ENCODE measurements at places on chromosomes 13 and 19. TPM values are rescaled to one million over a fixed set of nuclear protein-coding genes. Genes with fewer than 3 reads are reported as not detected.

DNA sequence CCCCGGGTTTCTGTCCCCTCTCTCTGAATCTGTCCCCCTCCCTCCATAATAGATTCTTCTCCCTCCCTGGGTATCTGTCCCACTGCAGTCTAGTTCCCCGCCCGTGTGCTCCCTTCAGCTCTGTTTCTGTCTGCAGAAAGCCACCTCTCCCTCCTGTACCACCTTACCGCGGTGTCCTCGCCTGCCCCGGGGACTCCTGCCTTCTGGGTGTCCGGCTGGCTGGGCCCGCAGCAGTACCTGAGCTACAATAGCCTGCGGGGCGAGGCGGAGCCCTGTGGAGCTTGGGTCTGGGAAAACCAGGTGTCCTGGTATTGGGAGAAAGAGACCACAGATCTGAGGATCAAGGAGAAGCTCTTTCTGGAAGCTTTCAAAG lies 1.3 kb downstream of the FCGRT start:
- peak overlapping the region; percentile 71 for H3K27ac ChIP-seq
- no peak for DNase-seq
- peaks cover 16% of the 10 kb centered on the region for H3K4me1 ChIP-seq
- no peaks in the 10 kb centered on the region for H3K36me3 ChIP-seq

DNA sequence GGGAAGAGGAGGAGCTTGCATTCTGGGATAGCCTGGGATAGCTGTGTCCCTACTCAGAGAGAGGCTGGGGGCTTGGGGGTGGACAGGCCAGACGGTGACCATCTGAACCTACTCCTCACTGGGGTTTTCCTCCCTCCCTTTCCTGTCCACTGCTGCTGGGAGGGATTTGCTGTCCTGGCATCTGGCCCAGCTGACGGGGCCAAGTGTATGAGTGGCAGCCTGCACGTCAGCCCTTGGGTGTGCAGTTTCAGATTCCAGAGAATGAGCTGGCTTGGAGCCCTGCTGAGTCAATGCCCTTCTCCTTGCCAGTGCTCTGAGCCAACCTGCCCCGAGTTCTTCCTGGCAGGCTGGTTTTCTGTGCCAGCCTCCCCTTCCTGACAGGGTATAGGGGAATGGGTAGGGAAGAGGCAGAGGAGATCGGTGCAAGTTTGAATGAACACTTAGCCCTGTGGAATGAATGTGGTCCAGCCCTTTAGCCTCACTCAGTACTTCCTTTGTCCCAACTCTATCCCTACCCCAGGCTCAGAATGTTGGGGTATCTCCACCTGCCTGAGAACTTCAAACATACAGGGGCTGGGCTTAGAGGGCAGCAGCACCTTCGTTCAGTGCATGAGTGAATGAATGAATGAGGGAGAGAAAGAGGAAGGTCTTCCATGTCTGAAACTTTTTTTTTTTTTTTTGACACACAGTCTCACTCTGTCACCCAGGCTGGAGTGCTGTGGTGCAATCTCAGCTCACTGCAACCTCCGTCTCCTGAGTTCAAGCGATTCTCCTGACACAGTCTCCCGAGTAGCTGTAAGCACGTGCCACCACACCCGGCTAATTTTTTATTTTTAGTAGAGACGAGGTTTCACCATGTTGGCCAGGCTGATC lies 1.8 kb upstream of the ANGPTL4 start:
- peak overlapping the region; percentile 77 for H3K27ac ChIP-seq
- H3K36me3 ChIP-seq = no peaks in the 10 kb centered on the region
- H3K4me1 ChIP-seq = peaks cover 32% of the 10 kb centered on the region
- peak overlapping the region; percentile 69 for H3K4me3 ChIP-seq
- peak; percentile 98 for DNase-seq

The KLHL1 gene
- total RNA-seq = not detected

- DNase-seq = peak; percentile 30
- H3K27ac ChIP-seq = peak overlapping the region; percentile 73
- peak overlapping the region; percentile 44 for H3K4me3 ChIP-seq
- H3K36me3 ChIP-seq = no peaks in the 10 kb centered on the region
Measured at GRCh38 chr13:40476175-40476958, 190.1 kb downstream of the FOXO1 start.

GRCh38 chr13:44710576-44710975 lies 134.4 kb upstream of the TSC22D1 start:
- peaks cover 23% of the 10 kb centered on the region for H3K36me3 ChIP-seq
- peak overlapping the region; percentile 62 for H3K4me3 ChIP-seq
- peak; percentile 77 for DNase-seq
- peaks cover 45% of the 10 kb centered on the region for H3K4me1 ChIP-seq
- no peaks in the 10 kb centered on the region for H3K27me3 ChIP-seq

The LYPD3 gene
- not detected for total RNA-seq

The PRRG2 gene
- total RNA-seq = 0.21 TPM

DNA sequence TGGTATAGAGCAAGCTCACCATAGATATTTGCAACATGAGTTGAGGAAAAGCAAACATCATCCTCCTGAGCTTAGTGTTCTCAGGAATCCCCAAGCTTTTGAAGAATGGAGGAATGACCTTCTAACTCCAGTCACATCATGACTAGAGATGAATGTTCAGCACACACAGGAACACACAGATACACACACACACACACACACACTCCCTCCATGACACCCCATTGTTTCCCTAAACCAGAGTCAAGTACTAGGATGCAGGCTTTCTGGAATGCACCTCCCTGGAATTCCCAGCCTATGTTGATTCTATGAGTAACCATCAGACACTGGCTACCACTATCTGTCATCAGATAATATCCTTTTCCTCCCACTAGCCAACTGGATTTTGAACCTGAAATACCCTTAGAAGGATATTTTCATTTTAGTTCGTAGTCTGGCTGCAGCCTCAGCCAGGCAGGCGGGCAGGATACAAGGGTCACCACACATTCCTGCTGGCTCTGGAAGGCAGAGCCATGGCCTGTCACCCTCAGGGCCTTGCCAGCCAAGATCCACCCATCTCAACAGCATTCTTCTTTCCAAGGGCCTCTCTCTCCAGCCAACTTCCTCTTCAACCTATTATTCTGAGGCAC lies 162.4 kb downstream of the FOXO1 start:
- peak overlapping the region; percentile 29 for H3K27ac ChIP-seq
- H3K27me3 ChIP-seq = peaks cover 5% of the 10 kb centered on the region
- H3K4me3 ChIP-seq = peak overlapping the region; percentile 13
- peaks cover 21% of the 10 kb centered on the region for H3K4me1 ChIP-seq

The JSRP1 gene
- total RNA-seq = 0.73 TPM

GRCh38 chr19:47713046-47714021 lies at the start of gene EHD2:
TSS of gene EHD2 (plus strand) at chr19:47713422. CDS start at chr19:47716613, 3,191 bp downstream.
- peak; percentile 60 for DNase-seq
- peaks cover 39% of the 10 kb centered on the region for H3K4me1 ChIP-seq
- H3K27ac ChIP-seq = peak within 1 kb of the TSS; percentile 77
- H3K4me3 ChIP-seq = peak within 1 kb of the TSS; percentile 93
- H3K27me3 ChIP-seq = no peaks in the 10 kb centered on the region

DNA sequence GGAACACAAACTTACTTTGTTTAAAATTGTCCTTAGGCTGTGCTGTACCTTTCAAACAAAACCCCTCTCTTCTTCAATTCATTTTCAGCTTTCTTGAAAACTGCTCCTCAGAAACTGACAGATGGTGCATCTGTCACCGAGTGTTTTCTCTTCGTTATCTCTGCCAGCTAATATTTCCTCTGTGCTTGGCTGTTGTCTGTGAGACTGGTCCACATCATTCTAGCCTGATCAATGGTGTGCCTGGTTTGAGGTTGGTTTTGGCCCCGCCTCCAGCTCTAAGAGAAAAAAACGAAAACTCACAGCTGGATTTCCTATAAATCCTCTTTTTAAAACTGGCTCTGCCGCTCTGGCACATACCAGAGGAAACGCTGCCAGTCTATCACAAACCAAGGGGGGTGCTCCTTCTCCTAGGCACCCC lies 79.7 kb downstream of the STARD13 start:
- no peak overlapping the region for H3K4me3 ChIP-seq
- peaks cover 76% of the 10 kb centered on the region for H3K4me1 ChIP-seq

The PLIN5 gene
- total RNA-seq = not detected

GRCh38 chr13:45737571-45738017 lies 35.5 kb downstream of the CBY2 start:
- H3K36me3 ChIP-seq = no peaks in the 10 kb centered on the region
- no peak overlapping the region for H3K4me3 ChIP-seq
- no peak overlapping the region for H3K27ac ChIP-seq

Data from HFFc6 (cell line).